Cortex of kidney (tissue), 1 donor: ENCODE measurements at places on chromosomes 2 and 18.

DNA sequence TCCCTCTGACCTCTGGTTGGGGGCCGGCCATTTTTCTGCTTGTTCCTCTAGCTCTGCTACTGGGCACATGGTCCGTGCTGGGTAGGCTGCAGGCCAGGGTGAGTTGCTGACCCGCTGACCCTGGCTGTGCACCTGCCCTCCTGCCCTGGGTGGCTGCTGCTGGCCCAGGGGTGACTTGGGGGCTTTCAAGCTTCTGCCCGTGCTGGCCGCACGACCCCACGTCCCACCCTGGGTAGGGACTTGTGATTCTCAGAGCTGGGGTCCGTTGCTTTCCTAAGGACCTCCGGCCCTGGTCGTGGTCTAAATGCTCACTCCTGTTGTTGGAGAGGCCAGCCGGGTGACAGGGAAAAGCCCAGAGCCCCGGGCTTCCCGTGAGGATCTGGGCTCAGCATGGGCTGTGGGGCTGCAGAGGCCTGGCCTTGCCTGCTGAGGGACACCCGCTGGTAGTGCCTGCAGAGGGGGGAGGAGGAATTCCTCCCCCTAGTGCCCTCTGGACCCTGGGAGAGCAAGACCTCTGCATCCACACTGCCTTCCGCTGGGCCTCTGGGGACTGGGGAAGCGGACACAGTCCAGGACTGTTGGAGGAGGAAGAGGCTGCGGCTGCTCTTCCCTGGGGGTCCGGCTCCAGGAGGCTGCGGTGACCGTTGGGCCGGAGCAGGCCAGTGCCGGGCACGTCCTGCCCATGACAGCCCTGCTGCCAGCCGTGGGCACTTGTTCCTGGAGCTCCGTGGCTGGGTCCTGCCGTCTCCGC lies 6.3 kb upstream of the GAL3ST2 start:
- DNase-seq: no peak

DNA sequence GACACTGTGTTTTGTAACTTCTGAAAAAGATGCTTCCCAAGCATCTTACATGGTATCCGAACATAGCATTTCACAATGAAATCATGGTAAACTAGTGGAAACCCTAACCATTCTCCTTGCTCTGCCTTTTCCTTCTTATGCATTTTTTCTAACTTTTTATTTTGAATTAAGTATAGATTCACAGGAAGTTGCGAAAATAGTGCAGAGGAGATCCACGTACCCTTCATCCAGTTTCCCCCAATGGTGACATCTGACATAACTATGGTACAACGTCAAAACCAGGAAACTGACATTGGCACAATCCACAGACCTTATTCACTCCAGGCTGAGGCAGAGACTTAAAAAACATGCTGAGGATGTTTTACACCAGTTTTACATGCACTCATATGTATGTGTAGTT lies 38.3 kb downstream of the AAK1 start:
- no peak for DNase-seq

DNA sequence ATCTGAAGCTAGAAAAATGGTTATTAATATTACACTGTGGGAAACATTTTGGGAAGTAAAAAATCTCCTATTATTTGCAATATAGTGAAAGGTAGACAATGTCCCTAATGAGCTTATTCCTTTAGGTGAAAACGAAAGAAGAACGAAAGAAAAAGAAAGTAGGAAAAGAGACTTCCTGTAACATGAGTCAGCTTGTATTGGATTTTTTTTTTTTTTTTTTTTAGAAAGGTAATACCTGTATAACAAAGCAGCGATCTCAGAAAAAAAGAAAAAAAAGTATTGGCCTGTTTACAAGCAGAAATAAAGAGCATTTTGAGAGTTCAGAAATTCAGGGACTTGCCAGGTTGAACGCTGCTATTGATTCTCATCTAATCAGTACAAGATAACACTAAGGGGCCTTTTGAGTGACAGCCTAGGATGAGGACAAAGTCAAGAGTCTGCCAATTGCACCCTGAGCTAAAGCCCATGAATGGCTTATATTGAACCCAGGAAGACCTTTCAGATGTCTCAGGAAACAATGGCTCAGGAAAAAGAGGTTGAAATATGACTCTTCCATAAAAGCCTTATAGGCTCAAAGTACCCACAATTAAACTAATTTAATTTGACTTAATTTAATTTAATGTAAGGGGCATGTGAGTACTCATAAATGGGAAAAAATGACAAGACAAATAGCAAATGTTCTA lies 615.6 kb upstream of the CDH2 start:
- no peak for DNase-seq

DNA sequence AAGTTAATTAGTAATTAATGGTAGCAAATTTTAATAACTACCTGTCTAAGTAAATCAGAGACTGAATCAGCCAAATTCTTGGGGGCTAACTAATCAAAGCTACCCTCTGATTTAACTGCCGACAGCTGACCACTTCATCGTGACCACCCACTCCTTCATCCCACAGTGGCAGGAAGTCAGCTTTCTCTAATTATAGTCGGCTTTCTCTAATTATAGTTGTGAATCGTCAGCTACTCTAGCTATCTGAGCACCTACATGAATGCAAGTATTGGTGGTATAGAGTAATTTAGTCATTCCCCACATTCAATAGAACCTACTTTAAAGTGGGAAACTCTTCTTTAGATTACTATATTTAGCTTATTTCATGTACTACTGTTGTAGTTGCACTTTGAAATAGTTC lies 185.5 kb downstream of the PTGR3 start:
- DNase-seq: no peak

DNA sequence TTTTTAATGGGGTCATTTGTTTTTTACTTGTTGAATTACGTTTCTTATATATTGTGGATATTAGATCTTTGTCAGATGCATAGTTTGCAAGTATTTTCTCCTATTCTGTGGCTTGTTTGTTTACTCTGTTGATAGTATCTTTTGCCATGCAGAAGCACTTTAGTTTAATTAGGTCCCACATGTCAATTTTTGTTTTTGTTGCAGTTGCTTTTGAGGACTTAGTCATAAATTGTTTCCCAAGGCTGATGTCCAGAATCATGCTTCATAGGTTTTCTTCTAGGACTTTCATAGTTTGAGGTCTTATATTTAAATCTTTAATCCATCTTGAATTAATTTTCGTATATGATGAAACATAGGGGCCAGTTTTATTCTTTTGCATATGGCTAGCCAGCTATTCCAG lies 13.2 kb downstream of the PIKFYVE start:
- DNase-seq: no peak

DNA sequence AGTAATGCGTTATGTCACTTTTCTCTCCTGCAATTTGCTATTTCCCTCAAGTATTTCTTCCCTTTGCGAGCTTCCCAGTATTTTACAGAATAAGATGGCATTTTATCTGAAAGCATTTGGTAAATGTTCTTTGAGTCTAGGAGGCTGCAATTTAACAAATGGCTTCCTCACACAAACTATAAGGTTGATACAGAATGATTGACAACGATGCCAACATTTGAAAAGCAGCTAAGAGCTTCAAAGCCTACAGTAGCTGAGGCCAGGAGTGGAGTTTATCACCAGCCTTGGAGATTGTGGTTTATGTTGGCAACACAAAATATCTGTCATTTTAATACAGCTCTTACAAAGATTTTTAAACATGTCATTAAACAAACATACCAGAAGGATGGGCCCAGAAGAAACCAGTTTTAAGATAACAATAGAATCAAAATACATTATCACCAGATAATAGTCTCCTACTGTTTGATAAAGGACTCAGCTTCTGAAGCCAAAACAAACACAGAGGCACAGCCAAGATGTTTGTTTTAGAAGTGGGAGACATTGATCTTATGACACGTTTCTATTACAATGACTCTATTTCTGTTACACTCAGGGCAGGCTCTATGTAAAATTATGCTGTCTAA lies 711.4 kb upstream of the ACVR2A start:
- no peak for DNase-seq

- no peak for DNase-seq
These were observed 29.3 kb upstream of the FOXI3 start for GRCh38 chr2:88481691-88482336.

- no peak for DNase-seq
These were observed 582.2 kb upstream of the DDX18 start for GRCh38 chr2:117232305-117232704.

GRCh38 chr2:42809131-42809818 lies 16.9 kb upstream of the HAAO start:
- no peak for DNase-seq

DNA sequence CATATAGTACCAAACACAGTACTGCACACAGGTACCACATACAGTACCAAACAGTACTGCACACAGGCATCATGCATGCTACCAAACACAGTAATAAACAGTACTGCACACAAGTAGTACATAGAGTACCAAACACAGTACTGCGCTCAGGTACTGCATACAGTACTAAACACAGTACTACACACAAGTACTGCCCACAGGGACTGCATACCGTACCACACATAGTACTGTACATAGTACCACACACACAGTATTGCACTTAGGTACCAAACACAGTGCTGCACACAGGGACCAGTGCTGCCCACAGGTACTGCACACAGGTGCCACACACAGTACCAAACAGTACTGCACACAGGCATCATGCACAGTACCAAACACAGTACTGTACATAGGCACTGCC lies 74.9 kb downstream of the ZNF236 start:
- no peak for DNase-seq

- DNase-seq: no peak
These were observed 1.0 kb upstream of the STRN start for GRCh38 chr2:36967236-36967876.

DNA sequence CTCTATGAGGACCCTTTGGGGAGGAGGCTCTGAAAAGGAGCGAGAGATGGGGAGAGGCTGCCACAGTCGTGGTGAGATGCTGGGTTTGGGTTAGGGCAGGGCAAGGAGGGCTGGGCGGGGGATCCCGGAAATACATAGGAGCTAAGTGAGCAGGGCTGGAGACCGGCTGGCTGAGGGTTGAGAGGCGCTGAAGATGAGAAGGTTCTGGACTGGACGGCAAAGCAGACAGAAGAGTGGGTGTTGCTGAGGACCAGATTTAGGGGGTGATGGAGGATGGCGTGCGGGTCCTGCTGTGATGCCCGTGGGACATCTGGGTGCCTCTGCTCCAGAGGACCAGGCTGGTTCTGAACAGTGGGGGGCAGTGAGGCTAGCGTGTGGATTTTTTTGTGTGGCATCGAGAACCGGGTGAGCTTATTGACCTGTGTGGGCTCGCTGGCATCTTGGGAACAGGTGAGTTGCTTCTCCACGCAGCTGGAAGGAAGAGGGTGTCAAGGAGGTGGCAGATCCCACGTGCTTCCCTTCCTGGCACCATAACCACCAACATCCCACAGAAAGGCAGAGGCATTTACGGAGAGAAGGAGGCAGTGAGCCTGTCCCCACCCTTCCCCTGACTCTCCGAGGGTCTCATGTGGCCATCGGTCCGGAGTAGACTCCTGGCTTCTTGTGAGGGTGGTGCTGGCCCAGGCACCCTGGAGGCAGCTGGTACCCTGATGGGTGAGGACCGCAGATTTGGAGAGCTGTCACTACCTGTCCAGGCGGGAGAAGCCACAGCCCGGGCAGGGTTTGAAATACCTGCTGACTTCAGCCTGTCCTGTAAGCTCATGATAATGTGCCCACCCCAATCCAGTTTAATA lies 70.3 kb downstream of the ASB1 start:
- DNase-seq: no peak

DNA sequence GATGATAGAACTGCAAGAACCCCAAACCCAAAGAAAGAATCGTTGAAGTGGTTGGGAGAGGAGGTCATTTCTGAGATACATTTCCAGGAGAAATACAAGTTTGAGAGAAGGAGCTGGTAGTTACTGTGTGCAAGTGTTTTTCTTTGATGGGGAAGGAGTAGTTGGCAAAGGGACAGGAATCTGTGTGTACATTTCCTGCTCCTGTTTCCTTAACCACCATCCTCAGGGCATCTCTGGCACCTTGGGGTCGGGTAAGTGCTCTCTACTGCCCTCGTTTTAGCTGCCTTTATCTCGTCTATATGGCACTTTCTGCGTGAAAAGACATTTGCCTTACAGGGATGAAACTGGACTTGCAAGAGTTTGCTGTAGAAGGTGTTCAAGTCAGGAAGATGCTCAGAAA lies 27.3 kb downstream of the CDC42EP3 start:
- no peak for DNase-seq

DNA sequence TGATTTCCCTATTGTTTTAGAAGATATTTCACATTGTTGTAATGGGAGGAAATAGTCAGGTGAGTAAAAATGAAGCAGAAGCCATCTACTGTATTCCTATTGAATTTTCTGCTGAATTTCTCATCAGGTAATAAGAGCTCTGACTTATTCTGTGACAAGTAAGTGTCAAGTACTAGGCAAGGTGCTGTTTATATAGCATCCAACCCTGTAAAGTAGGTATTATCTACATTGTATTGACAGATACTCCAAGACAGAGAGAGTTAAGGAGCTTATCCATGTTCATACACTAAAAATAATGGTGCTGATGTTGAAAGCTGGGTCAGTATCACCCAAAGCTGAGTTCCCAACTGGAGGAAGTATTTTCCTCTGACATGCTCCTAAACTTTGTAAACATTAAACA lies 106.0 kb downstream of the KCNJ3 start:
- DNase-seq: no peak

GRCh38 chr2:237895544-237896506 lies 36.4 kb downstream of the RAMP1 start:
- no peak for DNase-seq

- DNase-seq: no peak
These were observed 94.4 kb upstream of the TGFA start for GRCh38 chr2:70647873-70648481.

- no peak for DNase-seq
These were observed 185.8 kb upstream of the ACVR2A start for GRCh38 chr2:147659051-147659450.

GRCh38 chr18:48038636-48039035 lies 108.2 kb upstream of the SMAD2 start:
- DNase-seq: no peak

- no peak for DNase-seq
These were observed 200.2 kb downstream of the OSR1 start for GRCh38 chr2:19158211-19158610.

- DNase-seq: no peak
These were observed 79.8 kb downstream of the MARCHF4 start for GRCh38 chr2:216292475-216292874.

DNA sequence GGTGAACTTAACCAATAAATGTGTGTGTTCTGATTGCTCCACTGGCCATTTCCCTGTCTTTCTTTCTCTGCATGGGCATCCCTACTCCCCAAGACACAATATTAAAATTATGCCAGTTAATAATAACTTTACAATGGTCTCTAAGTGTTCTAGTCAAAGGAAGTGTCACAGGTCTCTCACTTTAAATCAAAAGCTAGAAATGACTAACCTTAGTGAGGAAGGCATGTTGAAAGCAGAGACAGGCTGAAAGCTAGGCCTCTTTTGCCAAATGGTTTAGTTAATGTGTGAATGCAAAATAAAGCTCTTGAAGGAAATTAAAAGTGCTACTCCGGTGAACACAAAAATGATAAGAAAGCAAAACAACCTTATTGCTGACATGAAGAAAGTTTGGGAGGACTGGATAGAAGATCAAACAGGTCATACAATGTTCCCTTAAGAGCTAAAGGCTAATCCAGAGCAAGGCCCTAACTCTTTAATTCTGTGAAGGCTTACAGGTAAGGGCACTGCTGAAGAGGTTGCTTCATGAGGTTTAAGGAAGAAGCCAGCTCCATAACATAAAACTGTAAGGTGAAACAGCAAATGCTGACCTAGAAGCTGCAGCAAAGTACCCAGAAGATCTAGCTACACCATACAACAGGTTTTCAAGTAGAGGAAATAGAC lies 44.0 kb upstream of the ARHGAP15 start:
- no peak for DNase-seq

GRCh38 chr2:40094451-40094850 lies 315.4 kb upstream of the THUMPD2 start:
- no peak for DNase-seq
